ENCODE measurements at places on chromosomes 7 and 10.
A peak's percentile ranks its signal among the peaks of the same experiment; 100 is the strongest.

DNA sequence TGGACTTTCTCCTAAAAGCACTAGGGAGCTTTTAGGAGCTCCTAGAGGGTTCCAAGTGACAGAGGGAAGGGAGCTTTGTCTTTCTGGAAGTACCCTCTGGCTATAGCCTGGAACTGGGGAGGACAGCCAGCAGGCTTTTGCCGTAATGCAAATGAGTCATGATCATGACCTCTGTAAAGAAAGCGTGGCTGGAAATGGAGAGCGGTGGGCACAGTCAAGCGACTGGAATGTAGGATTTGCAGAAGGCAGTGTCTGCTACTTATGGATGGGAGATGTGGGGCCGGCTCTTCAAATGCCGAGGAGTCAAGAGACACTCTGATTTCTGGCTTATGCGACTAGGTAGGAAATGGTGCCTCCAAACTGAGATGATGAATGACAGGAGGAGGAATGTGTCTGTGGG lies 34.6 kb upstream of the PLPP4 start:
- DNase-seq: no peak

GRCh38 chr7:77745746-77746145 lies 49.5 kb downstream of the RSBN1L start:
- no peak for DNase-seq

GRCh38 chr10:30778769-30779168 lies 149.2 kb upstream of the LYZL2 start:
- no peak for DNase-seq

DNA sequence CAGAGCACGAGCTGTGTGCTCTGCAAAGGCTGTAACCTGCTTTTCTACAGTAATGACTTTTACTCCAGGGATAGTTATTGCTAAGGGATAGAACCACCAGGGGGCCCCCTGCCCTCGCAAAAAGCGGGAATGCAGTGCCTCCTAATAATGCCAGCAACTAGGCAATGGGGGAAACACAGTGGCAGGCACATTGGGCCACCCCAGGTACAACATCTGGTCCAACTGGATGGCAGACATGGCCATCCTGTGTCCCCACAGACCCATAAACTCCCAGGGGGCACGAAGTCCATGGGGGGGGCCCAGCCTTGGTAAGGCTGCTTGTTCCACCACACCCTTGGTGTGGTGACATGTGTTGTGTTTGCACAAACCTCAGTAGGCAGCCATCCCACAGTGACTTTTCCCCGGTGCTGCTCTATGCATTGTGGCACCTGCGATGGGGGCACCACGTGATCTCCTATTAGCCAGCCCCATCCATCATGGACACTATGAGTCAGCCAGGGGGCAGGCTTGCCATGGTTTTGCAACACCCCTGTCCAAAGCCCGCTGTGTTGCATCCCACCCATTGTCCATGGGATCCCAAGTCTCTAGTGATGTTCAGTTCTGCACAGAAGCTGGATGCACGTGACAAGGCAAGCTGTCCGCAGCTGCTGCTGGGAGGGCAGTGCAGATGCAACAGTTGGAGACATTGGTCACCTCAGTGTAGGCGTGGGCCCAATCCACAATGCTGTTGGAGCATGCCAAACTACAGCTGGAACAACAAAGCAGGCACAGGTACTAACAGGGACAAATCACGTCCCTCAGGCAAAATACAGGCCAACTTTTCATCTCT lies 84.0 kb downstream of the ANLN start:
- peak; percentile 42 for DNase-seq

- peak; percentile 67 for DNase-seq
Measured at GRCh38 chr7:157016352-157017041, 6.0 kb upstream of the MNX1 start.

DNA sequence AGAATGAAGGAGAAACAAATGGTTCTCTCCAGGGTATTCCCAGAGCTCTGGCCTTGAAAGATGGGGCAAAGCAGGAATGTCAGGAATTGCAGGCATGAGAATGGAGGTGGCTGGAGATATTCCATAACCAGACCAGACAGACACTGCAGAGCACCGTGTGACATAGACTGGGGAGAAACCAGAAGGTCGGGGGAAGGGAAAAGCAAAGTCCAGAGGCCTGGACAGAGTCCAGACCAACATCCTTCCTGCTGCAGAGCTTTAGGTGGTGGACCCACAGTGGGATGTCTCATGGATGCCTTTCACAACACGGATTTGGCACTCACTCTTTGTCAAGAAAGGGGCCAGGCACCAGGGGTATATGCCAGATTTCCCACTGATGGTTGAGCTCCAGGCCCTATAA lies 177.2 kb upstream of the INHBA start:
- no peak for DNase-seq

DNA sequence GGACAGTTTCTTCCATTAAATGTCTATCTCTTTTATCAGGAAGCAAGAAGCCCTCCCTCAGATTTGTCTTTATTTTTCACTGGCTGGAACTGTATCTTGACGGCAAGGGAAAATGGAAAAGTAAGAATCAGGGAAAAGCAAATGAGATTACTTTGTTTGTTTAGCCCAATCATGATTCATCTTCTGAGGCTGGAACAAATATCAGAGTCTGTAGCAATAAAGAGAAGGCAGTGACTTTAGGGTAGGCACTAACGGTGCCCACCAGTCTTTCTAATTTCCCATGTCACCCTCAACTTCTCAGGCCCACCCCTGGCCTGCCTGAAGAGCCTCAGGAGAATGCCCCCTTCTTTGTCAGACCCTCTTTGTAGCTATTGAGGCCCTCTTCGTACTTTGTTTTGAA lies 36.3 kb upstream of the GOLGA7B start:
- no peak for DNase-seq

DNA sequence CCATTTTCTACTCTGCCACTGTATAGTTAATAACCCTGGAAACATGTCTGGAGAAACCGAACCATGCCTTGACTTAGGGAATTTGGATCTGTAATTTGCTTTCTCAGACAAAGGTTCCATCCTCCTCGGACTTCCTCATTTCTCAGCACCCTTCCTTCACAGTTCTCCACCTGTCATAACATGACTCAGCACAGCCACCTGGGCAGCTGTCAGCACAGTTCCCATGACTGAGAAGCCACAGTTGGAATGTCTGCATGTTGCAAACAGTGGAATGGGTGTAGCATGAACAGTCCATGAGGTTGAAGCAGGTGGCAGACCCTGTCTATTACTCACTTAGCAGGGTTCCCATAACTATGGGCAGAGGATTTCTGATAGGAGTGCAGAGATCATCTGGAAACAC lies 634 bp upstream of the OR9A4 start:
- peak; percentile 24 for DNase-seq

DNA sequence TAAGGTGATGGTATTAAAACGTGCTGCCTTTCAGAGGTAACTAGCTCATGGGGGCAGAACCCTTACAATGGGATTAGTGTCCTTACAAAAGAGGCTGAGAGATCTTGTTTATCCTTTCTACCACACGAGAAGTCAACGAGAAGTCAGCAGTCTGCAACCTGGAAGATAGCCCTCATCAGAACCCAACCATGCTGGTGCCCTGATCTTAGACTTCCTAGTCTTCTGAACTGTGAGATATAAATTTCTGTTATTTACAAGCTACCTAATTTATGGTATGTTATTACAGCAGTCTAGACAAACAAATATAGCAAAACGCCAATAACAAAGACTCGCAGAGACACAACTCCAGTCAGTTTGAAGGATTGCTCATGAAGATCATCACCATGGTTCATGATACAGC lies 157.5 kb upstream of the TMEM106B start:
- no peak for DNase-seq

- DNase-seq: no peak
Measured at GRCh38 chr7:4808026-4808425, 32.6 kb downstream of the AP5Z1 start.

GRCh38 chr7:4450483-4450882 lies 231.6 kb upstream of the FOXK1 start:
- no peak for DNase-seq

GRCh38 chr7:32500922-32501341 lies 5.6 kb downstream of the AVL9 start:
- no peak for DNase-seq

- peak; percentile 84 for DNase-seq
Measured at GRCh38 chr7:158325530-158326381, 261.9 kb downstream of the PTPRN2 start.

GRCh38 chr10:123236126-123236525 lies 81.9 kb downstream of the BUB3 start:
- DNase-seq: no peak

- DNase-seq: no peak
Measured at GRCh38 chr10:132115732-132116131, 50.0 kb downstream of the JAKMIP3 start.

DNA sequence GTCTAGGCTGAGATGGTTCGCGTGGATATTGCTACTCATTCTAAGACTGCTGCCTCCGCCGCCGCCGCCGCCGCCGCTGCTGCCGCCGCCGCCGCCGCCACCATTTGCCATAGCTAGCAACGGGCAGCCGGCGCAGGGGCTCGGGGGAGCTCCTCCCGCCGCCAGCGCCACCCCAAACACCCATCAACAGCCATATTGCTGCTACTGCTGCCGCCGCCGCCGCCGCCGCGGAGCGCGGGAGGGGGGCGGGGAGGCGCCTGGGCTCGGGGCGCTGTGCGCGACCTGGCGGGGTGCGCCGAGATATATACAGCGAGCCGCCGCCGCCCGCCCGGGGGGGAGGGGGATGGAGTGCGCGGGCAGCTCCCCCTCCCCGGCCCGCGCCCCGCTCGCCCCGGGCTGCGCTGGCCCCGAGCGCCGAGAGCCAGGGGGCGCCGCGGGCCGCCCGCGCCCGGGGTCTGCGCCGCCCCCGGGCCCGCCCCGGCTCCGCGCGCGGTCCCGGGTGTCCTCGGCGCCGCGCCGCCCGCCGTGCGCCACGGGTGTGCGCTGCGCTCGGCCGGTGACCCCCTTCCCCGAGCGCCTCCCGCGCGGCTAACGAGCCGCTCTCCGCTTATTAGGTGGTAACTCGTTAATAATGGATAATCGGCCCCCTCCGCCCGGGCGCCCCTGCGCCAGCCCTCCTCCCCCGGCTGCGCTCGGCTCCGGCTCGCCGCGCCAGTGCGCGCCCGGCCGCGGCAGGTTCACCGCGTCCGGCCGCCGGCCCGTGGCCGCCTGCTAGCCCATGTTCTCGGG lies at the start of gene KCNMA1:
KCNMA1 (minus strand) TSS at position 277 of the 789 bp plus-strand sequence.
- no peak for DNase-seq

GRCh38 chr10:43263551-43264343 lies 3.1 kb downstream of the RASGEF1A start:
- DNase-seq: no peak

Measured in DMS153 (cell line).